Stimulated activated CD4-positive, alpha-beta T cell treated with anti-CD3 and anti-CD28 coated beads, Interleukin-4, amount 100 ng/mL, for 4 hours (primary cell): ENCODE measurements at places on chromosomes 5 and 9.

DNA sequence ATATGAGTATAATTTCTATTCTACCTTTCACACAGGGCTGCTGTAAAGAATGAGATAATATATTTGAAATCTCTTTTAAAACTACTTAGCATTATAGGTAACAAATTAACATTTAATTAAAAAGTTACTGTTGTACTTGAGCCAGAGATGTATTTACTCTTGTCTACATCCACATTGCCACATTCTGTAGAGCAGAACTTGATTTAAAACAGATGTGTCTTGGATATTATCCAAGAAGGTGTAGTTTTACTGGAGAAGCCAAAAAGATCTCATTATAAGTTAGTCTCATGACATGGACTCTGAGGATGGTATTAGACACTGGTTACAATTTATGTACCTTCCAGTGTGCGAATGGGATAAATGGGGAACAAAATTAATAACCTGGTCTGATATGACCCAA is 293.1 kb upstream of the CCNH start:
- no peak for DNase-seq

DNA sequence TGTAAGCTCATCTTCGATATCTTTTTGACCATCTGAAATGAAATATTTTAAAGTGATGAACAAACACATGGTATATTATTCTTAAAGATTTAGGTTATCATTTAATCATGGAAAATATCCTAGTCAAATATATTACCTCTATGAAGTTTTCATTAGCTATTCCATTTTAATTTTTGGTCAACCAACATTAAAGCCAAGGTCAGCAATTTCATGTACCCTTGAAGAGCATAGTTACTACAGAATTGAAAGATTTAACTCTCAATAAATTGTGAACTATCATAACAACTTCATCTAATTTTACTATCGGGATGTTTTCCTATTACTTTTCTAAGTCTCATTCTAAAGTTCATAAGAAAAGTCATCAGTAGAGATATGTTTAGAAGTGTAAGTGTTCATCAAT is 492.6 kb downstream of the CTNND2 start:
- DNase-seq: no peak

- no peak for DNase-seq
Measured at GRCh38 chr5:110105692-110106091, 416.0 kb downstream of the MAN2A1 start.

- DNase-seq: no peak
Measured at GRCh38 chr5:173745123-173745522, 128.7 kb upstream of the BOD1 start.

GRCh38 chr5:73387601-73388305 is 60.8 kb downstream of the FOXD1 start:
- DNase-seq: no peak

DNA sequence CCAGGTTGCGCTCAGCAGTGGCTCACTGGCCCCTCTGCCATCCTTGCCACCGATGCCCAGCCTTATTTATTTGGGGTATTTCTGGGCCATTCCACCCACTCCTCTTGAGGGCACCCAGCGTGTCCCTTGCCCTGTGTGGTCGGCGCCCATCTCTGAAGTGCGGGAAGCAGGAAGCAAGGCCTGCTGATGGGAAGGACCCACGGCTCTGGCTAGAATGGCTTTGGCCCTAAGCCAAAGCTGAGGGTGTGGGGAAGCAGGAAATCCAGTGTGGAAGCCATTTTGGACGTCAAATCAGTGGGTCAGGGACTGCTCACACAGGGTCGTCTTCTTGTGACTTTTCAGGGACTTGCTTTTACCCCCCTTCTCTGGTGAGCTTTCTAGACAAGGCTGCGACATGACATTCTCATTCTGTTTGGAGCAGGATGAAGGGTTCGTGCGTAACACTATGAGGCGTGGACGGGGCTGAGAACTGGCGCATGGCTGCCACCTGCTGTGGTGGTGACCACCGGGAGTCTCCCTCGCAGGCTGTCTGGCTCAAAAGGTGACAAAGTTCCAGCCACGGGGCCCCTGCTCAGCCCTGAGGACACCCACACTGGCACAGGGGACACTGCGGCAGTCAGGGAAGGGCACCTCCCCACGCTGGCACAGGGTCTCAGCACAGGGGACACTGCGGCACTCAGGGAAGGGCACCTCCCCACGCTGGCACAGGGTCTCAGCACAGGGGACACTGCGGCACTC is 50.7 kb upstream of the NKD2 start:
- DNase-seq: no peak

DNA sequence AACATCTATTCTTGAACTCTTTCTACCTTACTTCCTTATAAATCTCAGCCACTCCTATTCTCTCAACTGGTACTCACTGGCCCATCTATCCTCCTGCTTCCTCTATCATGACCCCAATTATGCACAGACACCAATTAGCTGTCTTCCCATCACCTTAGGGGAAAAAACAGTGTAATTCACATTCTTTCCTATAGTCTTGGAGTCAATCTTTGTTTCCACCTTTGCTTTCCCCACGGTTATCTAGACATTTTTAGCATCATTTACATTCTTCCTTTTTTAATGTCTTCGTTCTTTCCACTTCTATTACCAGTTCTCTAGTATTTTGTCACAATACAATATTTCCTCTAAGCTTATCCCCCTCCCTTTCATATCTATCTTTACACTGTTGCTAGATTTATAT is 449.4 kb downstream of the TMEM38B start:
- DNase-seq: no peak

DNA sequence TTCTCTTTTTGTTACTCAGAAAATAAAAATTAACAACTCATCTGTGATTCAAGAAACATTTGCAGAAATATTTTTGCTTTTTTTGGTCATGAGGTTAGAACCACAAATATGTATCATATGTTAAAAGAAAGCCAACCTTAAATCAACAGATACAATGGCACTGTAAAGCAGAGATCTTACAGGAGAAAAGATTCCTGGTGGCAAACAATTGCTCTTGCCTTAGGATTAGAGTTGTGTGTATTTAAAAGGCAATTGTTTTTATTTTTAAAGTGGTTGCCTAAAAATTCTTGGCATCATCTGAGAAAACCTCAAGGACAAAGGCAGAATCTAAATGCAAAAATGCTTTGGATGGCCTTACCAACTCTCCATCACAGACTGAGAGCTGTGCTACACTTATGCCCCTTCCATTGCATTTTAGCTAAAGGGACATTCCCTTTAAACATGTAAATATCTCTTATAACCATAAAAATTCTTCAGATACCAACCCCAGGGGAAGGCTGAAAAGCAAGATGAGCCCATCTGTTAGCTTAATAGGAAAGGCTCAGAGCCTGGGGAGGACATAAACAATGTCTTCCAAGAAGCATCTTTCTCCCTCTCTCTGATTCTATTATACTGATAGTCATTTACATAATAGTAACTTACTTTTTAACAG is 100.4 kb downstream of the FAM114A2 start:
- DNase-seq: no peak

- DNase-seq: no peak
Measured at GRCh38 chr5:112036206-112036605, 279.2 kb upstream of the NREP start.

DNA sequence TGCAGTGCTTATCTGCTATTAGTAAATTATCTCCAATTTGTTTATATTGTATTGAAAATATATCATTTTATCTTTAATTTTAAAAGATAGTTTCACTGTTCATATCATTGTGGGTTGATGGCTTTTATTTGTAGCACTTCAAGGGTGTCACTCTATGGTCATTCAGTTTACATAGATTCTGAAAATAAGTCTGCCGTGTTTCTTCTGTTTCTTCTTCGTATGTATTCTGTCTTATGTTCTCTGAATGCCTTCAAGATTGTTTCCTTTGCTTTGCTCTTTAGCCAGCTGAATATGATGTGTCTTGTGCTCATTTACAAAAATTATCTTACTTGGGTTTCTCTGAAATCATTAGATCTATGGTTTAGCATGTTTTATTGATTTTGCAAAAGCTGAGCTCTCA is 359.9 kb downstream of the CYLC2 start:
- DNase-seq: no peak

GRCh38 chr5:149857499-149857898 is 87.1 kb downstream of the PDE6A start:
- no peak for DNase-seq

- no peak for DNase-seq
Measured at GRCh38 chr5:110738503-110738811, 350 bp upstream of the SLC25A46 start.

DNA sequence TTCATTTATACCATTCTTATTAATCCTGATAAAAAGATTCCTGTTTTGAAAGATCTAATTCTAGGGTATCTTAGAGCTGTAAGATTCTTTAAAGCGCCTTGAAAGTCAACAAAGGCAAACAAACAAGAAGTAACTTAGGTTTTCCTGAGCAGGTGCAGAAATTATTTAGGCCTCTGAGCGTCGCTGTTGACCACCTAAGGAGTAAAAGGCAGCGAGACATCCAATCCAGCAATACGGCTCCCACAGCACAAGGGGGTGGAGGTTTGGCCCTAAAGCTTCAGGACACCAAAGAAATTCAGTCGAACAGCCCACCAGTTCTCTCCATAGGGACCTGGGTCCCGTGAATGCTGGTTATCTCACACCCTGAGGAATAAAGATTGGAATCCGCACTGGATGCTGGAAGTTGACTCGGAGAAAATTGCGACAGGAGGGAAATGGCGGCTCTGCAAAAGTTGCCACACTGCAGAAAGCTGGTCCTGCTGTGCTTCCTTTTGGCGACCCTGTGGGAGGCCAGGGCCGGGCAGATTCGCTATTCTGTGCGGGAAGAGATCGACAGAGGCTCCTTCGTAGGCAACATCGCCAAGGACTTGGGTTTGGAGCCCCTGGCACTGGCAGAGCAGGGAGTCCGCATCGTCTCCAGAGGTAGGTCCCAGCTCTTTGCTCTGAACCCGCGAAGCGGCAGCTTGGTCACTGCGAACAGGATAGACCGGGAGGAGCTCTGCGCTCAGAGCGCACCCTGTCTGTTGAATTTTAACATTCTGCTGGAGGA is at the start of gene PCDHGA2:
Gene PCDHGA2, plus strand, starts transcription at position 223 of the 769 bp plus-strand sequence.
- no peak for DNase-seq

DNA sequence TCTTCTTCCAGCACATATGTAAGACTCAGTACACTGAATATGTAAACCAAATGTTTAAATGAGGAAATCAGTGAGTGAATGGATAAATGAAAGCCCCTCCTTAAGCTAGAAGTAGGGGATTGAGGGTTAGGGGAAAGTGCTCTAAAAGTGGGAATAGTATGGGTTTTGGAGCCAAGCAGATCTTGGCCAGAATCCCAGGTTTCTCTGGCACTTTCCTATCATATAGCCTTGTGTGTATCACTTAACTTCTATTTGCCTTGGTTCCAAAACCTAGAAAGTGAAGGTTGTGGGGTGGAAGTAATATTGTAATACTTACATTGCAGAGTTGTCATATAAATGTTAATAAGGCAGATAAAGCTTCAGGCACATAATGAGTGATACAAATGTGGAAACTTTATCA is 45.0 kb upstream of the SV2C start:
- DNase-seq: no peak

GRCh38 chr5:169641253-169641652 is 4.2 kb downstream of the DOCK2 start:
- DNase-seq: no peak

DNA sequence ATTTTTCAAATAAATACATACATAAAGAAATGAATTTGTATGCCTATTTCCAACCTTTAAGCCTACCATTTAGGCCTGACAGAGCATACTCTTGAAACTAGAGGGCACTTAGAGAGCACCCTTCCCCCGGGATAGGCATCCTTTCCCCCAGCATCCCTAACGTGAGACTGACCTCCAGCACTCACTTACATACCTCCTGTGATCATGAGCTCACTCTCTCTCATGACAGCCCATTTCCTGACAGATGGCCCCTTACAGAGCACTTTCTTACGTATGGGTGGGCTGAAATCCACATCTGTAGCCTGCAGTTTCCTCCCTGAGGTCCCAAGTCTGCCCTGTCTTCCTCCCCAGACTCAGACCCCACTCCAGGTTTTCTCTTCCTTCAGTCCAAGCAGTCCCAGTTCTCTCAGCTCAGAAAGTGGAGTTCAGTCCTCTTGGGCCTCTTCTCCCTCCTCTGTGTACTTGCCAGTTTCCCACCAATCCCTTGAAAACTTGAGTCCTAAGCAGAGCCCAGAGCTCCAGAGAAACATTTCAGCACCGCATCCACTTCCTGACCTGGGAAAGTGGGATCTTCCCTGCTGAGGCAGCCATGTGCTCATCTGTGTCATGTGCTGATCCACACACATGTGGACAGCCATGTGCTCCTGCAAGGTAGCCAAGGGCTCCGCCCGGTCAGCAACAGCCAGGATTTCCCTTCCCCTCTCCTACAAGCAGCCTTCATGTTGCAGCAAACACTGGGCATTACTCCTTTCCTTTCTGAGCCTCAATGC is 2.2 kb upstream of the CDX1 start:
- no peak for DNase-seq

DNA sequence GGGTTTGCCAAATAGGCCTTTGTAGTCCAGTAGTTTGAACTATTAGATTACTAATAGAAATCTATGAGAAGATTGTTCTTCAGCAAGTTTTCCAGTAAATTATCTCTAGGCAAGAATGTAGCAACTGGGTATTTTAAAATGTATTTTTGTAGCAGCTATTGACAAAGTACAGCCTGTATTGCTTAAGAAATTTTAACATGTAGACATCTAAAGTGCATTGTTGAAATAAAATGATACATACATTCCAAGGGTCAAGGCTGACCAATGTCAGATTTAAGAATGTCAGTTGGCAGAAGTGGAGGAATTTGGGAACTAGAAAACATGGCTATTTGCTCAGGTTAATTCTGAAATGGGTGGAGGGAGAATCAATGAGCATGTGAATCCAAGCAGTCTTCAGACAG is 57.5 kb upstream of the ZSWIM6 start:
- DNase-seq: no peak

- no peak for DNase-seq
Measured at GRCh38 chr5:155027993-155028629, 14.6 kb downstream of the KIF4B start.

DNA sequence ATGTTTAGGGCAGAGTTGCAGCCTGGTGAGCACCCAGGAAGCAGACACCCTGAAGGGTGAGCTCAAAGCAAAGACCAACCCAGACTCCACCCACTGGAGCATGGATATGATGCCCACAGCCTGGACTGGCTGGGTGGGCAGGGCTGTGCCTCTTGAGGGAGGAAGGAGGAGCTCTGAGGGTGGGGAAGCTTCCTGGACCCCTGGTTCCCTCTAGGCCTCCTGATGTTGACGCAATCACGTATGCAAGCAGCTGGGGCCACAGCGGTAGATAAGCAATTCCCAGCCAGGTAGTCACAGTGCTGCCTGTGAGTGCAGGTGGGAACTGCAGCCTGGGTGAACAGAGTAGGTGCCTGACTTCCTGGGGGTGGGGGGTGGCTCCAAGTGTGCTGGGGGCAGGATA is 271.5 kb downstream of the CDK5RAP2 start:
- no peak for DNase-seq

GRCh38 chr9:95138474-95138873 is 179.0 kb downstream of the FANCC start:
- no peak for DNase-seq
